Left ventricle myocardium superior (tissue), 1 donor: ENCODE measurements at places on chromosomes 5 and 9.

GRCh38 chr5:102589661-102590060, 90.9 kb upstream of the SLCO6A1 start:
- no peak for DNase-seq

- DNase-seq = no peak
Observed at GRCh38 chr9:75064307-75065025, 23.5 kb downstream of the NMRK1 start.

- DNase-seq = no peak
Observed at GRCh38 chr5:122870219-122870856, 24.9 kb downstream of the SNX24 start.

DNA sequence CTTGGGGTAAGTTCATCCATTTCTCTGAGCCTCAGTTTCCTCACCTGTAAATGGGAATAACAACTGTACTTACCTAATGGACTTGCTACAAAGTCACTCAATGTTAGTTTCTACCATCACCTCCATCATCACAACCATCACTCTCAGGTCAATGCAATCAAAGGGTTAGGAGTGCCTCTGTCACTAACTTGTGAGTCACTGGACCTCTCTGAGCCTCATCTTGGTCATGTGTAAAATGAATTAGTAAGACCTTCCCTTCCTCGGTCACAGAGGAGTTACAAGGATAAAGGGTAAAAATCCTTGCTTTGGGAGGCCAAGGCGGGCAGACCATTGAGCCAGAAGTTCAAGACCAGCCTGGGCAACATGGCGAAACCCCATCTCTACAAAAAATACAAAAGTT, 12.8 kb downstream of the FABP6 start:
- no peak for DNase-seq

- DNase-seq = no peak
Observed at GRCh38 chr5:146025681-146026080, 79.7 kb downstream of the PLAC8L1 start.

- DNase-seq = no peak
Observed at GRCh38 chr9:17160327-17160726, 25.5 kb downstream of the CNTLN start.

DNA sequence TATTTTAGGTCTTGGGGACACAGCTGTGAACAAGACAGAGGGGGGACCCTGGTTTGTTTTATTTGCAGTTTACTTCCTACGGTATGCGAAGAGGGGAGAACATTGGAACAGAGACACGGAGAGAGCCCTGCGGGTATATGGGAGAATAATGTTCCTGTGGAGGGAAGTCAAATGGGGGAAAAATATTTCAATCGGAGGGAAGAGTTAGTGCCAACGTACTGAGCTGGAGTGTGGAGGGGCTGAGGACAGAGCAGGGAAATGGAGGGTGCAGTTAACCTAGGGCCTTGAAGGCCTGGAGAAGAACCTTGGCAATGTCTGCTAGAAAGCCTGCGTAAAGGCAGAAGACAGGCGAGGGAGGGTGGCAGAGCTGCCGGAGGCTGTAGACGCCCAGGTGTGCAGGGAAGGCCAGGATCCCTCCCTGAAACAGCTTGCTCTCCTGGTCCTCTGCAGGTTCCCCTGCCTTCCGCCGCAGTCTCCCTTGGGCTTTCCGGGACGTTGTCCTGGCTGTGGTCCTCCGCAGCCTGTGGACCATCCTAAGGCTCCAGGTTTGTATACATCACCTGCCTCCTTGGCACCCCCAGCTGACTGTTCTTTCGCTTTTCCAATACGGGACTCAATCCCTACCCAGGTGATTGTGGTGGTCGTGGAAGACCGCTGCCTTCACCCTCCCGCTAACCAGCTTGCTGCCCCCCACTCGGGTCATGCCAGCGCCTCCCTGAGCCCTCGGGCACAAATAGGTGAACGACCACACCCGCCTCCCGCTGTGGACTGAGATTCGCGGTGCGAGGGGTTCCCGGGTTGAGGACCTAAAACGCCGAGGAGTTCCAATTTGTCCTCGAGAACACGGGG, 1.9 kb upstream of the RACK1 start:
- DNase-seq = no peak

DNA sequence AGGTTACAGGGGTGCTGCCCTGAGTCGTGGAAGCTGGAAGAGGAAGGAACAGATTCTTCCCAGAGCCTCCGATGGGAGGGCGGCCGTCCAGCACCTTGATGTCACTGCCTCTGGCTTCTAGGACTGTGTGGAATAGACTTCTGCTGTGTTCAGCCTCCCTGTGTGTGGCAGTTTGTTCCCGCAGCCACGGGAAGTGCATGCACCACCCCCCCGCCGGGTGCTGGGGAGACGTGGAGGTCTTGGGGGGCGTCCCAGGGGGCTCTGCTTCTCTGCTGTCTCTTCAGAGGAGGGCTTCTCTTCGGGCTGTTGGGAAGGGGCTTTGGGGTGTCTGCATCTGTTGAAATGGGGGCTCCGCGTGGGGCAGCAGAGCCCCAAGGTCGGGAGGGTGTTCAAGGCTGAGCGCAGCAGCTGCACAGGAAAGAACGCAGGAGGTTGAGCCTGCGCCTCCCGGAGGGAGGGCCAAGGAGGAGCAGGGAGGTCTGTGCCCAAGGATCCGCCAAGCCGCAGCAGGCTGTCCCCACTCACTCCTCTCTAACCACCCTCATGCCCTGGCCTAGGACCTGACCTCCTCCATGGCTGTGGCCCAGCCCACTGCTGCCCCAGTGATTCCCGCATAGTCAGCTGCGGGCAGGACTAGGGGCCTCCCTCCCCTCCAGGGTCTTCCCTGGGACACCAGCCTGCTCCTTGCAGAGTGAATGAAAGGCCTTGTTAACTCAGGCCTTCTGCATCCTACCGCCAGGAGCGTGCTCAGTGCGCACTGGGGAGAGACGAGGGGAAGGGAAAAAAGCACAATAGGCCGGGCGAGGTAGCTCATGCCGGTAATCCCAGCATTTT, 45.0 kb downstream of the ROPN1L start:
- DNase-seq = peak; percentile 38

GRCh38 chr9:109843641-109844040, 63.6 kb downstream of the PALM2AKAP2 start:
- DNase-seq = peak; percentile 94

DNA sequence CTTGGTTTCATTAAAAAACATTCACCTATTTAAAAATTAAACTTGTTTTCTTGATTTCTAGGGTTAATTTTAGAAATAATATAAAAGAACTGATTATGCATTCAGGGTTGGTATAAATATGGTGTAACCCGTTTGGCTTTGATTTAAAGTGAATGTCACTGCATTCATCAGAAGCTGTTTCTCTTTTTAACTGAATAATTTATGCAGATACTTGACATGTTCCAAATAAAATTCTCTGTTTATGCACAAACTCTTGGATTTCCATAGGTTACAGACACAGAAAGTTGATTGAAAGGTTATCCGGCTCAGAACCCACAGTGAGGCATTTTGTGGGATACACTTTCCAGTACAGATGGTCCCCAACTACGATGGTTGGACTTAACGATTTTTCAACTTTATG, 161.3 kb downstream of the HACD4 start:
- no peak for DNase-seq

- no peak for DNase-seq
Observed at GRCh38 chr5:15483351-15484097, 16.5 kb upstream of the FBXL7 start.

DNA sequence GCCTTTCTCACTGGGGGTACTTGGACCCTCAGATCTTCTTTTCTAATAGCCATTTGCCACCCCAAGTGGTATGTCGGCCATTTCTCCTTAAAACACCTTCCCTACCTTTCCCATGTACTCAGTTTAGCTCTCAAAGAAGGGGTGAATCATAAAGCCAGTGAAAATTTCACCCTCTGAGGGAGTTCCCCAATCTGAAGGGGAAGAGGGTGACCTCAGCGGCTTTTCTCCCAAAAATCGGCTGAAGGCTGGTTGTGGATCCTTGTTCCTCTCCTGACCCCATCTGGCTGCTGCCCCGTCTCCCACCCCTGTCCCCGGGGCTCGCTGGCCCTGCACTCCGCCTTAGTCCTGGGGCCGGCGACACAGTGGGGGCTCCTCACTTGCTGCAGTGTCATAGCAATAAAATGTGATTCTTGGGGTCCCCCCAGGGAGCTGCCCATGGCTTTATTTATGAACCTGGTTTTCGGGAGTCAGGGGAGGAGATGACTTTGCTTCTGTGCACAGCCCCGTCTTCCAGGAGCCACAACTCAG, 17.3 kb upstream of the LTC4S start:
- peak; percentile 29 for DNase-seq

GRCh38 chr9:99144966-99145365, 40.1 kb downstream of the TGFBR1 start:
- no peak for DNase-seq

DNA sequence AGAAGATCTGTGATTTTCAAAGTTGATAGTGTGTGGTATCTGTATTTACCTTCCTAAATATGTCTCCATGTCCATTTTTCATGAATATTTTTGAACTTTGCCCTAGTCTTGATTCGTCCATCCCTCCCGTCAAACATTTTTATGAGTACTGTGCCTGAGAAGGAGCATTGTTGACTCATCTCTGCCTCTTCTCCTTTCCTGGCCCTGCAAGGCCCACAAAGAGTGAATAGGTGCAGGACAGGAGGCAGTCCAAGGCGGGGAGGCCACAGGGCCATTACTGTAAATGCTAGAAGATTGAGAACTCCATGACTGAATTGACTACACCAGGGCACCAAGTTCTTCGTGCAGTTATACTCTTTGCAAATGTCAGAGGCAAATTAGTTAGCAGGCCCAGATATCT, 200.9 kb downstream of the ZSWIM6 start:
- DNase-seq = no peak

DNA sequence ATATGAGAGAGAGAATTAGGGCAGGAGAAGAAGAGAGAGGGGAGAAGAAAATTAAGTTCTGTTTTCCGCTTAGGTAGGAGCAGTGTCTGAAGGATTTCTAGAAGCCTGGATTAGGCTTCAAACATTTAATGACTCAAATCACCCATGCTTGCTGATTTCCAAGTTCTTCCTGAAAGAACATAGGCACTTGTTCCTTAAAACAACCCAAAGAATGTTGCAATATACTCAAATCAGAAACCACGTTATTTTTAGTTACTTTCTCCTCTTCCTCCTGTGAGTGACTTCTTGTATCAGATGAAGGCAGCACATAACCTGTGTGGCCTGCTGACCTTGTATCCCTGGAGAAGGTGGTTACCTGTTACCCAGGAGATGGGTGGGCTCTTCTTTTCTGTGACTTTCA, 351.5 kb upstream of the KLF4 start:
- DNase-seq = no peak

- no peak for DNase-seq
Observed at GRCh38 chr9:94101162-94101853, 17.0 kb downstream of the PTPDC1 start.

DNA sequence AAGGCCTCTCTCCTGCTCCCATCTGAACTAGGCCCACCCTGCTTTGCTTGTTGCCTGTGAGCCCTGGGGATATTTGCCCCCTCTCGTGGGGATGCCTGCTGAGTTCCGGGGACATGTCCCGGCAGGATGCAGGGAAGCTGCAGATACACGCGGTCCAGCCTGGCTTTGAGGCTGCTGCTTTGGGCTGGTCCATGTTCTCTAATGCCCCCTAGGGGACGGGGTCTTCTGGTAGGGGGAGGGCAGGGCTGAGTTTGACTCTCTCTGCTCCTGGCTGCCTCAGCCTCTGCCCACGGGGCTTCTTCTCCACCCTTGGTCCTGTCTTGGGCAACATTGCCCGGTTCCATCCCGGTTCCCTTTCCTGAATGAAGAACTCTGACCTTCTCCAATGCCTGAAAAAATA, 84.9 kb upstream of the ASS1 start:
- no peak for DNase-seq

DNA sequence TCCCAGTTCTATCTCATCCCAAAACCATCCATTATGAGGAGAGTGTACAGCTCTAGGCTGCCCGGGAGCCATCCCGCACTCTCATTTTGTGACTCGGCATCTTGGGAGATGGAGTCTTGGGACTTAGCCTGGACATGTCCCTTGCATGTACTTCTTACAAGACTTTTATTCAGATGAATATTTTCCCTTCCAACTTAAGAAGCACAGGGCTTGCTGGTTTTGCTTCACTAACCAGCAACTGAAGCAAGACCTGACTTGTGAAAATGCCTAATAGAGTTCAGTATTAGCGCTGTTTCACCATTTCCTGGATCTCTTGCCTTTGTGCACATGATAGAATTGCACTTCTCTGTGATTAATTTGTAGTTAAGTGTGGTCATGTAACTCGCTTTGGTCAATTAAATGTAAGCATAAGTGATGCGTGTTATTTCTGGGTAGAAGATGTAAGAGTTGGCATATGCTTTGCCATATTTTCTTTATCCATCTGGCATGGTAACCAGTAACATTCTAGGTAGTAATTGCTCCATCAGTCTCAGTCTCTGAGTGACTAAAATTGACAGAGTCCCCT, 55.8 kb downstream of the PDCD1LG2 start:
- DNase-seq = no peak

GRCh38 chr5:59648949-59649921, 244.3 kb downstream of the PDE4D start:
- no peak for DNase-seq

GRCh38 chr9:129567842-129568559, 52.9 kb downstream of the C9orf50 start:
- DNase-seq = peak; percentile 43

DNA sequence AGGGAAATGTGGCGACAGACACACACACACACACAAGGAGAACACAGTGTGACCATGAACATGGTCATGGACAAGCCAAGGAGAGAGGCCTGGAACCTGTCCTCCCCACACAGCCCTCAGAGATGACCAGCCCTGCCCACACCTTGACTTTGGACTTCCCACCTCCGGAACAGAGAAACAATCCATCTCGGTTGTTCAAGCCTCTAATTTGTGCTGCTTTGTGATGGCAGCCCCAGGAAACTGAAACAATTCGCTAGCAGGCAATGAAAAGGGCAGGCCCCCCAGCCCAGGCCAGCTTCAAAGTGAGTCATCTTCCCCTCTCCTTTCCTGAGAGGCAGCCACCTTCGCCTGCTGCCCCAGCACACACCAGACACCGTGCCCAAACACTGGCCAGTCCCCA, 47.7 kb downstream of the NSUN2 start:
- no peak for DNase-seq

- peak; percentile 78 for DNase-seq
Observed at GRCh38 chr5:122076669-122077365, 1.2 kb downstream of the LOX start.

DNA sequence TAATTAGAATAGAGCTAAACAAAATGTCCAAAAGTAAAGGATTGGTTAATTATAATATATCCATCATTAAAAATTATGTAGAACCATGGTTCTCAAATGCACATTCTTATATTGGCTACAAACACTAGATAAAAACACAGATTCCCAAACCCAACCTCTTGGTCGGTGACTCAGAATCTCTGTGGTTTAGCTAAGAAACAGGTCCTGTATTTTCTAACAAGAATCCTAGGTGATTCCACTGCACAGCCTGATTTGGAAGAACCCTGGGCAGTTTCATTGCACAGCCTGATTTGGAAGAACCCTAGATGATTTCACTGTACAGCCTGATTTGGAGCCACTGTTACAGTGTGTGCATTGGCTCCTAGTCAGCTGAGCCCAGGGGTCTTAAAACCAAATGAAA, 67.9 kb downstream of the KIAA1958 start:
- DNase-seq = no peak

GRCh38 chr5:149239917-149240316, 31.7 kb upstream of the AFAP1L1 start:
- DNase-seq = no peak
